NCI-H2081 (cell line): ENCODE measurements at places on chromosomes 2 and 18.

- DNase-seq = no peak
Observed at GRCh38 chr2:118118479-118118878, 30.2 kb downstream of the INSIG2 start.

DNA sequence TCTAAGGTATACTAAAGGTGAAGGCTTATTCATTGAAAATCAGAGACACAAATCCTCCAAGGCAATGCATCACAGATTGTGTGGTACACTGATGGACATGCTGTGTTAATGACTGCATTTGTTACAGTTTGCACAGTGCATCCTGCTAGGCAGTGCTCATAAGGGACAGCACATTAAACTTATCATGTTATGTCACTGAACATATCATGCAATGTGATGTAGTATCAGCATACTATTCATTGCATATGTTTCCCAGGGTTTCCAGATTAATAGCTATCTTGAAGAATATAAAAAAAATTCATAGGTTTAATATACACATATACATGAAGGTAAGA, 225.3 kb downstream of the NCKAP5 start:
- DNase-seq = no peak

DNA sequence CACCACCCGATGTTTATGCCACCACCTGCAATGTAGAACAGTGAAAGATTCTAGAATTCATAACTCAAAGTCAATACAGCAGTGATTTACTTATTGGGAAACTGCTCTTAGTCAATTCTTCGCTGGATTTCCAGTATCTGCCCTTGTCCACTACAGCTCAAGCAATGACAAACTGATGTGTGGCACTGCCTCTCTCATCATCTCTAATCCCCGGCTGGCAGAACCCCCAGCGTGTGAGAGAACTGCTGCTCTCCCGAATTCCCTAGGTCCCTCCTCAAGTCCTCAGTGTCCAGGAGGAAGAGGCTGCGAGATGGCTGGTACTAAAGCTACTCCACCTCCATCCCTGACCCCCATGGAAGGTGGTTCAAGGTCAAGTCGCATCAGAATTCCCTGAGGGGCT, 1.6 kb downstream of the TXNL4A start:
- DNase-seq = peak; percentile 14

- DNase-seq = no peak
Observed at GRCh38 chr2:2827761-2828221, 496.7 kb upstream of the MYT1L start.
